CD4-positive, alpha-beta T cell treated with Interleukin-2 at 100 ng/mL for 4 hours (primary cell): ENCODE measurements at places on chromosomes 2 and 18.

DNA sequence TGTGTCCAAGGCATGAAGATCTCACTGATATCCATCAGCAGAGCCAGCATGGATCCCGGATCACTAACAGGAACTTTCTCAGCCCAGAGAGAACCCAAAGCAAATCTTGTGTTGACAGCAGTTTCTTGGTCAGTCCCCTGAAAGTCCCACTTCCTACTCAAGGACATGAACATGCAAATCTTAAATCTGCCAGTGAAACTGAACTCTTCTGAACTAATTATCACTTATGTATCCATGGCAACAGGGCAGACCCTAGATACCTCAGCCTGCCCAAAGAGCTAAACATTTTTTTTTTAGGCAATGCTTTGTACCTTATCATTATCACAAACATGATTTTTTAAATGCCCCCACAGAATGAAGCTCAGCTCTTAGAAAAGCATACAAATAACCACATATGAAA, 127.8 kb upstream of the DDX18 start:
- no peak for DNase-seq

- DNase-seq = no peak
Observed at GRCh38 chr2:158676696-158677095, 118.4 kb upstream of the DAPL1 start.

DNA sequence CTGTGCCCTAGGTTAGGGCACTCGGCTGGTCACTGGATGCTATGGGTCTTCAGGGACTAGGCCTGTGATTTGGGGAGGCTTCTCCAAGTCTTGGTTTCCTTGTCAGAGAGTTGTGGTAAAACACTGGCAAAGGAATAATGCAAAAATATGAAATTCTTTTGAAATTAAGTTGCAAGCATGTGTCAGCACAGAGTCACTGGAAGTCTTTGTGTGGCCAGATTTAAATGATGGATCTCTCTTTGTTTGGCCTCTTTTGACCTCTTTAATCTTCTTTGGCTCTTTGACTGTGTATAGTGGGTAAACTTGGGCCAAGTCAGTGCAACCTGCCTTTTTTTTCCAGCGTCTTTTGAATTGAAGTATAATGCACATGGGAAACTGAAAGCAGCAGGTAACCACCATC, 12.1 kb downstream of the HK2 start:
- DNase-seq = no peak

- DNase-seq = no peak
Observed at GRCh38 chr2:150909613-150910012, 352.1 kb downstream of the RBM43 start.

DNA sequence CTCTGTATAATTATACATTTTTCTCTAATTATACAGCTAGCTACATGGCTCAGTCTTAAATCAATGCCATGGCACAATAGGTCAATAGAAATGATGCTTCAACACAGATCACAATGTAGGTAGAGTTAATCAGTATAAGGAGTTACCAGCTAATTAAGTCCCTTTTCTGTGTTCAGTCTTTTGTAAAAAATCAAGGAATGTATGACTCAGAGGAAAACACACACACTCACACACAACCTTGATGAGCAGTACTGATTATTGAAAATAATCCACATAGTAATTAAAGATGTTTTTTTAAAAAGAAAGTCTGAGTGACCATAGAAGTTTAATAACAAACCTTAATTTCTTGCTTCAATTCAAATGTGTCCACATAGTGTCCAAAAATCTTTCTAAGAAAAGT, 691.3 kb downstream of the LRP1B start:
- no peak for DNase-seq

GRCh38 chr2:98692090-98693054, 38.6 kb downstream of the MGAT4A start:
- DNase-seq = peak; percentile 52

DNA sequence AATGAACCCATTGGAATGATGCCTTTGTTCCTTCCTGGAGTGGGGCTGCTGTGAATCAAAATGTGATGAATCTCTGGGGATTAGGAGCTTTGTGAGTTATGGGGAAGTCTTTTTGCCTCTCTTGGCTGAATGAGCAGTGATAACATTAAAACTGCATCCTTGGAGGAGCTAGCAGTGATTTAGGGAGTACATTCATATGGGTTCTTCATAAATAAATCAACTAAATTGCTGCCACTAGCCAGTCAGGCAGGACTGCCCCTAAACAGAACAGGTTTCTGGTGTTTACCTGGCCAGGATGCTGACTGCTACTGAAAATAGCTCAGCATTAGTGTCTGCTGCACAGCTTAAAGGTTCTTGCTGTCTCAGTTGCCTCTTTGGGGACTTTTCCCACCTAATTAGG, 244.5 kb upstream of the MEX3C start:
- DNase-seq = no peak

- no peak for DNase-seq
Observed at GRCh38 chr2:62662554-62662953, 43.0 kb upstream of the EHBP1 start.

- no peak for DNase-seq
Observed at GRCh38 chr2:28407131-28407975, 14.7 kb downstream of the FOSL2 start.

DNA sequence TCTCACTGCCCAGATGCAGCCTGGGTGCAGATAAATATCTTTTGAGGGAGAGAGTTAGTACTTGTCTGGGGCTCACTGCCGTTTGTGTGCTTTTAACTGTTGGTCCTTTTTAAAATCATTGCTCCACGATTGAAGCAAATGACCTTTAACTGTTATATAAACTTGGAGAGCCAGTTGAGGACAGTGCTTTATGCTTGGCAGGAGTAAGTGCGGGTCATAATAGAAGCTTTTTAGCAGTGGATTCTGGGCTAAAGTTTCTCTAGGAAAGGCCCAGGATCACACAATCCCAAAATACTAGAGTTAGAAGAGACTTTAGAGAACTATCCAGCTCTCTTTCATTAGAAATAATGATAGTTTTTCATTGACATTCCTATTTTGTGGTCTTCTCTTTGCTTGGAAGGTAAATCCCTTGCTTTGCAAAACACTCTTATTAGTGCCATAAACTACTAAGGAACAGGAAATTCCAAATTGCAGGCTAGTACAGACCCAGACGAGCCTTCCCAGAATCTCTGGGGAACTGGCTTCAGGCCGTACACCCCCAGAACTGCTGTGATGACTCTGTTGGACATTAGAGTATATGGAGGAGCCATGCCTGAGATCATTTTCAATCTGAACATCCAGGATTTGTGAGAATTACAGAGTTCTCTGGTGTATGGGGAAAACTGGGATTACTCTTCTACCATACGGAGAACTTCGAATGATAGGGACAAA, 19.1 kb downstream of the LIMS1 start:
- no peak for DNase-seq

- no peak for DNase-seq
Observed at GRCh38 chr2:8510519-8510918, 171.3 kb upstream of the ID2 start.

DNA sequence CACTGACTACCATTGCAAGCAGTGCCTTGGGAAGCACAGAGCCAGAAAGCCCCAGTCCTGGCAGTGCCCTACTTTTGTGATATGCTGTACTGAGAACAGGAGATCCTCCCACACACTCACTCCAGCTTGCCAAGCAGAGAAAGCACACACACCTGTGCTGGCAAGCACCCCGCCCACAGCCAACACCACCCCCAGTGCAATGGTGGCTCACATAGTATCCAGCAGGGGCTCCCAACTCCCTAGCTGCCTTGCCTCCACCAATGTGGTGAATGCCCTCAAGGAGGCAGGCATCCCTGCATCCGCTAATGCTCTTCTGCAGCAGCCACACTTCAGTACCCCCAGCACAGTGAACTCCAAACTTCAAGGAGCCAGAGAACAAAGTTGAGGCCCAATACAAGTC, 1655.8 kb downstream of the SUCLG1 start:
- no peak for DNase-seq

GRCh38 chr2:152924722-152925121, 206.3 kb downstream of the ARL6IP6 start:
- no peak for DNase-seq

- no peak for DNase-seq
Observed at GRCh38 chr2:226643030-226643945, 156.3 kb downstream of the IRS1 start.

GRCh38 chr18:46097431-46097800, 680 bp downstream of the ATP5F1A start:
- peak; percentile 14 for DNase-seq

DNA sequence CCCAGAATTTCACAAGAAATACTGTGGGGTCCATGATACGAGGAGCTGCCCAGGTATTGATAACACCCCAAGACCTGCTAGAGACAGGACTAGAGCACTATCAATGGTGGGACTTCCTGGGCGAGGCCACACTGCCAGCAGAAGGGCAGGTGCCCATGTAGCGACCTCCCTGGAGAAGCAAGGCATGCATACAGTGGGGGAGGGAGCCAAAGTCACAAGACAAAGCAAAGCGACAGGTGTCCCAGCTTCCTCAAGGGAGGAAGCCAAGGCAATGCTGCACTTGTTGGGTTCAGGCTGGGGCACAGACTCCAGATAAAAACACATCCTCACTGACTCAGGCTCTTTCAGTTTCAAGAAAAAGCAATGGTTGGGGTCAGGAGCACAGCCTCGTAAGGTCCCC, 7.5 kb downstream of the CD207 start:
- DNase-seq = no peak

- no peak for DNase-seq
Observed at GRCh38 chr2:59288771-59289170, 1047.6 kb upstream of the FANCL start.

DNA sequence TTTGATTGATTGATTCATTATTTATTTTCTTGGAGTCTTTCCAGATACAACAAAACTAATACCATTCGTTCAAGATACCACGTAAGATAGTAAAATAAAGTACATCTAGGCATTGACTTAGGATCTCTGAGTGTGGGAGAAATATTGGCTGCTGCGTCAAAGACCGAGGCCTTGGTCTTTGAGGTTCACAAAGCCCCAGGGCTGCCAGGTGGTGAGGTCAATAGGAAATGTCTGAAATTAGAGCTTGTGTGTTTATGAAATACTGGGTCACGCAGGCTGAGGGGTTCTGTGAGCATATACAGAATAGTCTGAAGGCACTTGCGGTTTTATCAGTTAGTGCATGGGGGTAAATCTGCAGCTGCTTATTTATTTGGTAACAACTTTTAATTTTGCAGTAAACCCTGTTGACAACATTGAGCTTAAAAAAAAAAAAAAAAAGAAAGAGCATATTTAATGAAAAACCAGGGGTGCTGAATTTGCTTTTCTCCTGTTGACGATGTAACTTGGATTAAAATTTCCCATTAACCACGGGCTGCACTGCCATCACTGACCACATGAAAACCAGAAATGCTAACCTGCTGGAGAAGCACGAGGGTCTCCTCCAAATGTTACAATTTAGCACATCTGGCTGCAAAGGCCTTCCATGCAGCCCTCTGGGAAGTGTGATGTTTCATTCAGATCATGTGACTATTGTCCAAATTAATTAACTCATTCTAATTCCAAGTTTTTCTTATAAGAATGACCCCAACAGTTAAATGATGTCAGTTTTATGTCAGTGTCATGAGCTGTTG, 27.1 kb upstream of the SERPINB12 start:
- DNase-seq = no peak

- DNase-seq = no peak
Observed at GRCh38 chr2:131039535-131039907, 53.7 kb downstream of the FAM168B start.

- no peak for DNase-seq
Observed at GRCh38 chr2:197931661-197932312, 127.4 kb downstream of the PLCL1 start.

- peak; percentile 75 for DNase-seq
Observed at GRCh38 chr2:9984217-9984739, 32.8 kb downstream of the GRHL1 start.

DNA sequence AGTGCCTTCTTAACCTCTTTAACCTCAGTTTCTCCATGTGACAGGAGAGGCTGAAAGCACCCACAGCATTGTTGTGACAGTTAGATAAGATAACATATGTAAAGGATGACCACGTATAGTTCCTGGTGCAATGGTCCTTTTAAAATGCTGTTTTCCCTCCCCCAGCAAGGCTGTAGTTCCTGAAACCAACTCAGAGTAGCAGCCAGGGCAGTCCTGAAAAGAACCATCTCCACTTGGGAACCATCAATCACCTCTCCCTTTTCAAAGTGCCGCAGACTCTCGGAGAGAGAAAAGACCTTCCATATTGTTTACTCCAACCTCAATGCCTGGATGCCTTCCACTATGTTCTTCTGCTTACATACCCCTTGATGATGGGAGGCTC, 158.8 kb downstream of the DDX1 start:
- DNase-seq = no peak

DNA sequence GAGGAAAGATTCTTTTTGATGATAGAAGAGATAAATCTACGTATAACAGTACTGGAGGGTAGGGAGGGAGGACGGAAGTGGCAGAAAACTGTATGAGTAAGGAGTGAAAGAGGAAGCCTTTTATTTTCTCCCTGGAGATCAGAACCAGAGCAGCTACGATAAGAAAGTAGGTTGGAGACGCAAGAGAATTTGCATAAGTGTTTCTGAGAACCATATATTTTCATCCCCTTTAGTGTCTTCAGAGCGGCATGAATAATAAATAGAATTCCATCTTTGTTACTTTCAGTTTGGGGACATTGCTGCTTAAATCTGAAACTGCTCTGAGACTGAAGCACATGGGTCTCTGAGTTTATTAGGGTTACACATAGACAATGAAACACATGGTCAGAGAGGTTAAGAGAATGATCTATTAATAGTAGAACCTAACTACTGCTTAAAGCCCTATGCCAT, 230.2 kb upstream of the TNP1 start:
- no peak for DNase-seq

DNA sequence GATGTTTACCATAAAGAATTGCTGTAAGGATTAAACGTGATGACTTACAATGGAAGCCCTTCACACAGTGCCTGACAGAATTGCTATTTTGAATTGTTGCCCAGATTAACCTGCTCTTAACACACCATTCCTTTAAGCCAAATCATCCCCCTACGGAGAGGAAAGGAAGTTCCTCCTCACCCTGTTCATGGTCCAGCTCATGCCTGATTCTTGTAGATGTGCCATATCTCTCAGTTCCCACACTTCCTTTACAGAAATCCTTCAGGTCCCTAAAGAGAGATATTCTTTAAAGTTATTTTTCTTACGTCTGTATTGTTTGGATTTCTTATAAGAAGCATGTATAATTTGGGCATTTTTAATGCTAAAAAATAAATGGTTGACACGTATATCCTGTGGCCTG, 127.5 kb upstream of the DAPL1 start:
- no peak for DNase-seq
